CD4-positive, alpha-beta T cell treated with Interleukin-15 for 1 hour (primary cell): ENCODE measurements at places on chromosomes 7 and 10.

- DNase-seq, result no peak
Measured at GRCh38 chr7:4037877-4038276, 644.2 kb upstream of the FOXK1 start.

GRCh38 chr10:125231116-125231812 lies 70.9 kb upstream of the CTBP2 start:
- no peak for DNase-seq

- DNase-seq, result no peak
Measured at GRCh38 chr10:121525251-121526134, 72.8 kb downstream of the FGFR2 start.

DNA sequence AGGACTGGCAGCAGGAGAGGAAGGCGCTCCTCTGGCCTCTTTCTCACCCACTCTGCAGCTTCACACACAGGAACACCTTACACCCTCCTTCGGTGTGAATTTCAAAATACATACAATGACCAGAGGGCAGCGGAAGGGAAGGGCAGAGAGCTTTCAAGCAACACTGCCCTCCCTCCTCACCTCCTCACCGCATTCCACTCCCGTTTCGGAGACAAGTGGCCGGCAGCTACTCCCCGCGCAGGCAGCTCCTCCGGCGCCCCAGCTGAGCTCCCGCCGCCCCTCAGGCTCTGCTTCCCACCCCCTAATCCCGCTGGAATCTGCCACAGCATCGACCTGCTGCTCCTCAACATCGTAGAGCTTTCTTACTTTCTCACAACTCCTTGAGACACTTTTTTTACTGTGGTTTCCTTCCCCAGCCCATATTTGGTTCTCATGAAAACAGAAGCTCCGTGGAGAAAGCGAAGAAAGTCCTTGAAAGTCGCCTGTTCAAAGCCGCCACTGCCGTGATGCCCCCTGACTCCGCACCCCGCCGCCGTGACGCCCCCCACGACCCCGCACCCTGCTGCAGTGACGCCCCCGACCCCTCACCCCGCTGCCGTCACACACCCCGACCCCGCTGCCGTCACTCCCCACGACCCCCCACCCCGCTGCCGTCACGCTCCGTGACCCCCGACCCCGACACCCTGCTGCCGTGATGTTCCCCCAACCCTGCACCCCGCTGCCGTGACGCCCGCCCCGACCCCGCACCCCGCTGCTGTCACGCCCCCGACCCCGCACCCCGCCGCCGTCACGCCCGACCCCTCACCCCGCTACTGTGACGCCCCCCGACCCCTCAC lies 14.6 kb upstream of the GPER1 start:
- DNase-seq, result no peak

GRCh38 chr10:99920901-99921300 lies 88.8 kb downstream of the DNMBP start:
- DNase-seq, result no peak
